ENCODE measurements at places on chromosomes 16 and 17.

DNA sequence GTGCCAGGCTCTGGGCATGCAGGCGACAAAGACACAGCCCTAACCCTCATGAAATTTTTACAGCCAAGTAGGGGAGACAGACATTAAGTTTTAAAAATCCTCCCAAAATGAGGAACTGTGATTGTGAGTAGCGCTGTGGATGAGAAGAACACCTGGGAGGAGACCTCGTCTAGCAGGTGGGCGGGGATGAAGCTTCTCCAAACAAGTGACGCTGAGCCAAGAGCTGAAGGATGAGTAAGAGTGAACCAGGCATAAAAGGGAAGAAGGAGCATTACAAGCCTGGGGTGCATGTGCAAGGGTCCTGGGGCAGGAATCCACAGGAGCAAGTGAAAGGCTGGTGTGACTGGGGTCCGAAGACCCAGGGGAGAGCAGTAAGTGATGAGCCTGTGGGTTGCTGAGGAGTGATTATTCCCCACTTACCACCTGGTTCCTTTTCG, 149.4 kb upstream of the HS3ST2 start:
- no peak for DNase-seq

- DNase-seq, result peak; percentile 23
Measured at GRCh38 chr16:17476414-17477259, 5.9 kb upstream of the XYLT1 start.

DNA sequence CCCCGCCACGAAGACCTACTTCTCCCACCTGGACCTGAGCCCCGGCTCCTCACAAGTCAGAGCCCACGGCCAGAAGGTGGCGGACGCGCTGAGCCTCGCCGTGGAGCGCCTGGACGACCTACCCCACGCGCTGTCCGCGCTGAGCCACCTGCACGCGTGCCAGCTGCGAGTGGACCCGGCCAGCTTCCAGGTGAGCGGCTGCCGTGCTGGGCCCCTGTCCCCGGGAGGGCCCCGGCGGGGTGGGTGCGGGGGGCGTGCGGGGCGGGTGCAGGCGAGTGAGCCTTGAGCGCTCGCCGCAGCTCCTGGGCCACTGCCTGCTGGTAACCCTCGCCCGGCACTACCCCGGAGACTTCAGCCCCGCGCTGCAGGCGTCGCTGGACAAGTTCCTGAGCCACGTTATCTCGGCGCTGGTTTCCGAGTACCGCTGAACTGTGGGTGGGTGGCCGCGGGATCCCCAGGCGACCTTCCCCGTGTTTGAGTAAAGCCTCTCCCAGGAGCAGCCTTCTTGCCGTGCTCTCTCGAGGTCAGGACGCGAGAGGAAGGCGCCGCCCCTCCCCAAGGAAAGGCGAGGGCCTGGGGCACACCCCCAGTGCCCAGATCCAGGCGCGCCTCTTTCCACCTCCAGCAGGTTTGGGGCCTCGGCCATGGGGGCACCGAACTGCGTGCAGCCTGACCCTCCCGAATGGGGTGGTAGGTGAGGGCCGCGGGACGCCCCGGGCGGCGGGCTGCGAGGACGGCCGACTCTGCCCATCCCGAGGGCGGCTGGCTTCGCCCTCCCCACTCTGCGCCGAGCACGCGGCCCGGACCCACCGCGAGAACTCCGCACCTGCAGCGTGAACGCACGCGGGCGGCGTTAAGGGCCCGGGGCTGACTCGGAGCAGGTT, 664 bp downstream of the HBQ1 start:
- DNase-seq, result peak; percentile 79

DNA sequence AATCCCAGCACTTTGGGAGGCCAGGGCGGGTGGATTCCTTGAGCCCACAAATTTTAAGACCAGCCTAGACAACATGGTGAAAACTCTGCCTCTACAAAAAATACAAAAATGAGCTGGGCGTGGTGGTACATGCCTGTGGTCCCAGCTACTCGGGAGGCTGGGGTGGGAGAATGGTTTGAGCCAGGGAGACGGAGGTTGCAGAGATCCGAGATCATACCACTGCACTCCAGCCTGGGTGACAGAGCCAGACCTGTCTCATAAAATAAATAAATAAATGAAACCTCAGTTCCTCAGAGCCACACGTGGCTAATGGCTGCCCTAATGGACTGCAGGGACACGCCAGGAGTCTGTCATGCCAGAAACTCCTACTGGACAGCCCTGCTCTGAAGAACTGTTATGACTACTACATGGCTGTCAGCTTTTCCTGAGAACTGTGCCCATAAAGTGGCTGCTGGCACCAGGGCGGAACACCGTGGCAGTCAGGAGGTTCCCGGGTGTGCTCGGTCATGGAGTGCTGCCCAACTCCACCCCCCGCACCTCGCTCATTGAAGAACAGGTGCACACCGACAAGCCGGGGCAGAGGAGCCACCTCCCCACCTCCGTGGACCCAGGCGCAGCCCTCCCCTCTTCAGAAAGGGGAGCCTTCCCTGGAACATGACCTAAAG, 4.3 kb downstream of the TMEM11 start:
- no peak for DNase-seq

GRCh38 chr17:882827-883585, 96.6 kb downstream of the NXN start:
- DNase-seq, result no peak

GRCh38 chr16:8589900-8590688, at the start of gene TMEM114:
Gene TMEM114, minus strand, starts transcription at chr16:8590511. Its CDS starts 673 bp downstream, at chr16:8589838.
- no peak for DNase-seq

GRCh38 chr16:4692460-4693295, 684 bp upstream of the NUDT16L1 start:
- DNase-seq, result no peak

DNA sequence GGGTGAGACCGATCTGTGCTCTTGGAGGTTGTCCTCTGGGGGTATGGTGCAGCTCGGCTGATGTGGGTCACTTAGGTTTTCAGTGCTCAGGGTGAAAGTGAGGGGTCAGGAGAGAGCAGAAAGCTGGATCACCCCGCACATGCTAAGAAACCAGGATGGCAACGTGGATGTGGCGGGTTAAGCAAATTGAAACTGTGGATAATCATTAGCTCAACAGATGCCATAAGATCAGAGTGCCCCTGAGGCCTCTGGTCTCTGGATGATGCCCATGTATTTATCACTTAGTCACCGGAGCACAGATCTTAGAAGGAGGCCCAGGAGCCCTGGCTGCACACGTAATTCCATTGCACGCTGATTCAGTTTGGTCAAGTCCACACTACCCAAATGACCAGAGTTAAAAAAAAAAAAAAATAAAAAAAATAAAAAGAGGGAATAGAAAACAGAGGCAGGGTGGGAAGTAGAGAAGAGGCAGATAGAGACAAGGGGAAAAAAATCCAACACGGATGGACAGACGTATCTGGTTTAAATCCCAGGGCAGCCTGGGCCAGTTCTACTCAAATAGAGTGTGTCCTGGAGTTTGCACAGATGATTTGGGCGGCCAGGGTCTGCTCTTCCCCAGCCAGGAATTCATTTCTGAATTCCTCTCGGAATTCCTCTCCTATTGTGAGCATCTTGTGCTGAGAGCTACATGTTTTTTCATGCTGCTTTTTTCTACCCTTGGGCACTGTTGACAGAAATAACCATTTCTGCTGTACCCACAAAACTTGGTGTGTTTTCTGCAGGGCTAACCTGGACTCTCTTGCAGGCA, 378.3 kb downstream of the CPPED1 start:
- no peak for DNase-seq

GRCh38 chr17:38742411-38743308, 5.5 kb downstream of the PCGF2 start:
- DNase-seq, result no peak

DNA sequence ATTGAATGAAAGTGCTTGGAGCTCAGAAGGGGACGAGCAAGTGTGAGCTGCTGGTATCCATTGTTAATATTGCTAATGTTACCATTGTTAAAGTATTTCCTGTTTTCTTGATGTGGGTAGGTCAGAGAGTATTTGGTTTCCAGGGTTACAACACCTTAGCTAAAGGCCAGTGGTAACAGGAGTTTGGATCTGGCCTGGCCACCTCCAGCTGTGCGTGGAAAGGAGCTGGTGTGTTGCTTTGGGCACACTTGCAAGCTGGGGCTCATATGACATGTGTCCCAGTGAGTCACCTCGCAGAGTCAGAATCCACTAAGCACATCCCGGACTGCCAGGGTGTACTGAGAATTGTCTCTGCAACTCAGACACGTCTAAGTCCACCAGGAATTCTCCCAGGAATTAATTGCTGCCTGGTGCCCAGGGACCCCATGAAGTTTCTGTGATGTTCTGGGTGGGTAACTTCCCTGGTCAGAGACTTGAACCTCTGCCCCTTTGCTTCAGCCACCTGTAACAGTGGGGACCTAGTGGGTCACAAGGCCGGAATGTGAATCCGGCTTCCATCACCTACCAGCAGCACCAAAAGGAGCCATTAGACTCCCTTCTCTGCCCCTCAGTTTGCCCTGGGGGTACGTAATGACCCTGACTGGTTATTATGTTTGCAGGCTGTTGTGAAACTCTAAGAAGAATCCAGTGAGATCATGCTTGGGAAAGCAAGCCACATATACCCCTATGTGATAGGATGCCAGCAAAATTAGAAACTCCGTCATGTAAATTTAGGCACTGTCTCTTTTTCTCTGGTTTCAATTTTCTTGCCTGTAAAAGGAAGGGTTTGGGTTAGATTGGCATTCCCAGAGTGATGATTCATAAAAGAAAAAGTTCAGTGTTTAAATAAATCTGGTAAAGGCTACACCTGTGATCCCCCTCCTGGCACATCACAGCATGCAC, 12.8 kb downstream of the SLC6A2 start:
- no peak for DNase-seq

GRCh38 chr17:11221721-11222120, 19.3 kb upstream of the SHISA6 start:
- DNase-seq, result no peak

DNA sequence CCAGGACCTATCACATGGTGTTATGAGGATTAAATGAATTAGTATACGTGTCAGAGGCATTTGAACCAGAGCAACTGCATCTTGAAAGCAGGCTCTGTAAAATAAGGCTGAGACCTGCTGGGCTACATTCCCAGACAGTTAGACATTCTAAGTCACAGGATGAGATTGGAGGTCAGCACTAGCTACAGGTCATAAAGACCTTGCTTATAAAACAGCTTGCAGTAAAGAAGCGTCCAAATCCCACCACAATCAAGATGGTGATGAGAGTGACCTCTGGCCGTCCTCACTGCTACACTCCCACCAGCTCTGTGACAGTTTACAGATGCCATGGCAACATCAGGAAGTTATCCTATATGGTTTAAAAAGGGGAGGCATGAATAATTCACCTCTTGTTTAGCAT, 71.8 kb downstream of the IRF8 start:
- no peak for DNase-seq

DNA sequence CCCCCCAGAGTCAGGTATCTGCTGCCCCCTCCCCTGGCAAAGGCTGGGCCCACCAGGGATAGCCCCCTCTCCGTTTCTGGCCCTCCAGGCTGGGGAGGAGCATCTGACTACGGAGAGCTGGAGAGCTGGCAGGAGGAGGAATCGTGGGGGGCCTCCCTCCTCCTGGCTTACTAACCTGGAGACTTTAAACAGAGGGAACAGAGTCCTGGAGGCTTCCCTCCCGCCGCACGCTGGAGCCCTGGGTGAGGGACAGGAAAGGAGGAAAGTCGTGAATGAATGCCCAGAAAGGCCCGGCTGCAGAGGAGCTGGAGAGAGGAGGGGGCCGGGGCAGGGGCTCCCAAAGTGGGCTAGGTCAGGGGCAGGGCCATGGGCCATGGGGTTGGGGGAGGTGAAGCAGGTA, 9.9 kb downstream of the SRCIN1 start:
- DNase-seq, result no peak

DNA sequence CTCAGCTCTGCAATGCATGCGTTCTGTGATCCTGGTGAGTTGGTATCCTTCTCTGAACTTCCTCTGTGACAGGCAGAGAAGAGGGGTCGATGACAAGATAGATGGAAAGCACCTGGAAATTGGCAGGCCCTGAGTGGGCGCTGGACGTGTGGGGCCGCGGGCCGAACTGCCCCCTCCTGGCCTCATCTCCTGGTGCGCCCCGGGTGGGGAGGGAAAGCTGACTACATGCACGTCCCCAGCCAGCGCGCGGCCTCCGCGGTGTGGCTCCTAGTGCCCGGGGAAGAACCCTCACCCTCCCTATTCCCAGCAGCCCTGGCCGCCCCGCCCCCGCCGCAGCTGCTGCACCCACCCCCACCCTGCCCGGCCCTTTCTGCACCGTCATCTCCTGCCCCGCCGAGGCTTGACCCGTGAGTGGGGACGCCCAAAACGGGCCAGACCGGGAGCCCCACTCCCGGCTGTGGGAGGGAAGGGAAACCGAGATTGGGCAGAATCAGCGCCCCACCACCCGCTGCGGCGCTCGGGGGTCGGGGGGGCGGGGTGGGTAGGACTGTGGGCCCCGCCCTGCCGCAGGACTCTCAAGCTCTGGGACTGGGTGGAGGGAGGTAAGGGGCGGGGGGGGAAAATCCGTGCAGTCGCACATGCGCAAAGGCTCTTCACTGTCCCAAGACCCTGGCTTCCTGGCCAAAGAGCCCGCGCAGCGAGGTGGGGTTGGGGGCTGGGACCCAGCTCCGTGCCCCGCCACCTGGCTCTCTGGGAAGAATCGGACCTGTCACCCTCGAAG, at the start of gene NOL3:
NOL3 (plus strand) TSS at position 371 of the 781 bp plus-strand sequence.
- no peak for DNase-seq
